ENCODE measurements at places on chromosomes 7 and 10.

GRCh38 chr7:69110450-69111050 lies 487.7 kb upstream of the AUTS2 start:
- DNase-seq: no peak

- DNase-seq: no peak
Observed at GRCh38 chr7:133253519-133253875, 619 bp downstream of the EXOC4 start.

- no peak for DNase-seq
Observed at GRCh38 chr7:74223711-74224510, 14.1 kb downstream of the LAT2 start.

GRCh38 chr10:110765513-110766319 lies 106.0 kb upstream of the PDCD4 start:
- no peak for DNase-seq

DNA sequence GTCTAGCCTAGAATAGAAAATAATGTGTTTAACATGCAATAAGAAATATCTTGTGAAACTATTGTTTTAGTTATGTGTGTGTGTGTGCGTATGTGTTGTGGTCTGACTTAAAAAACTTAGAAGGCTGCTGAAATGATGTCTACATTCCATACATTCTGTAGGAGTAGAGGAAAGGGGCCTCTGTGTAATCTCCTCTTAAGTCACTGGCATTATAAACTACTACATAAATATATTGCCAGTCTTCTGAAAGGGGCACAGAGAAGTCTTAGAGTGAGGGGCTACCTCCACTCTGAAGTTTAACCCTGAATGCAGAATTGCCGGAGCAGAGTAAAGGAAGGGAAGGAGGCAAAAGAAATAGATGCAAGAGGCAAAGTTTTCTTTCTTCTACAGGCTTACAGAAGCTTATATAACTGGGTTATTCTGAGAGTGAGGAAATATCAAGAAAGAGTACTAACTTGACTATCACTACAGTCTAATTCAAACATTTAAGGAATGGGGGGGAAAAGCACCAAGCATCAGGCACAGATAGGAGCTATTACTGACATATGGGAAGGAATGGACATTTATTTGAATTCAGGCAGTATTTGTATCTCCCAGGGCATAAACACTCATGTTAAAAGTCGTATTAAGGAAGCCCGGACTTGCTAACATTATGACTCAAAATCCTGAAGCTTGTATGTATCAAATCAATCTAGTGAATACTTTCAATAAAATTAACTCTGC lies 75.7 kb downstream of the DNAJC1 start:
- DNase-seq: no peak

- DNase-seq: no peak
Observed at GRCh38 chr7:73969991-73970390, 58.0 kb upstream of the ELN start.

DNA sequence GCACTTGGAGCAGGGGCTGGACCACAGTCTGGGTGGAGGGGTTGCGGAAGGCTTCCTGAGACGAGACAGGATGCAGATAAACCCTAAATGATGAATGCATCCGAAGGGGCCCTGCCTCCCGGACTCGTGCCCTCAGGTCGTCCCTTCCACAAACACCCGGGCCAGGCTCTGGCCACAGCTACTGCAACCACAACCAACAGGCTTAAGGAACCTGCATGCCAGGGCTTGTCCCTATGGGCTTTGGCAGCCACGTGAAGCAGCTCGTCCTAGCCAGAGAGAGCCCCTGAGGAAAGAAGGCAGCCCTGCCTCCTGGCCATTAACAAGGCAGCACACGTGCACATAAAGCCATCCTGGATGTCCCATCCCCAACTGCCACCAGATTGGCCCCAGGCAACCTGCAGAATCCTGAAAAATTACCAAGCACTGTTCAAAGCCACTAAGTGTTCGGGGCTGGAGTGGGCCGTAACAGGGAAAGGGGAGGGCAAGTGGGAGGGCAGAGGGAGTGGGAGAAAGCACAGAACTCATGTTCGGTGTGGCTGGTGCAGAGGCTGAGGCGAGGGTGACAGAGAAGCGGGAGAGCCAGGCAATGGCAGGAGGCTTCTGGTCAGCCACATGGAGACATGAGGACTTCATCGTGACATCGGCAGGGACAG lies 62.7 kb downstream of the MAD1L1 start:
- no peak for DNase-seq

DNA sequence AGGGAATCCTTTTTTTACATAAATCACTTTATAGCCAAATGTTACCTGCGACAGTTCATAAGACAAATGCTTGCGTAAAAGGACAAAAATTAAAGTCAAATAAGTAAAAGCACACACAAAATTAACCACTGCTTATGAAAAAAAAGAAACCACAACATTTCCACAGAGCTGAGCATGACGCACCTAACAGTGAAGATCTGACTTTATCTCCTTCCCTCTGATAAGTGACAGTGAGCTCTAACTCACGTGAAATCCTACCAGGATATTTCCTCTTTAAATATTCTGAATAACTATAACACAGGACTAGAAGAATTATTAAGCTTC lies 225.5 kb downstream of the SFMBT2 start:
- DNase-seq: no peak

- no peak for DNase-seq
Observed at GRCh38 chr7:148264933-148265557, 325.5 kb upstream of the C7orf33 start.

- no peak for DNase-seq
Observed at GRCh38 chr10:807958-808353, 118.5 kb upstream of the DIP2C start.

GRCh38 chr7:106824458-106824857 lies 40.6 kb upstream of the PIK3CG start:
- no peak for DNase-seq

- DNase-seq: no peak
Observed at GRCh38 chr7:133504825-133505224, 251.9 kb downstream of the EXOC4 start.

- DNase-seq: no peak
Observed at GRCh38 chr7:67716729-67717128, 720.1 kb downstream of the TYW1 start.

DNA sequence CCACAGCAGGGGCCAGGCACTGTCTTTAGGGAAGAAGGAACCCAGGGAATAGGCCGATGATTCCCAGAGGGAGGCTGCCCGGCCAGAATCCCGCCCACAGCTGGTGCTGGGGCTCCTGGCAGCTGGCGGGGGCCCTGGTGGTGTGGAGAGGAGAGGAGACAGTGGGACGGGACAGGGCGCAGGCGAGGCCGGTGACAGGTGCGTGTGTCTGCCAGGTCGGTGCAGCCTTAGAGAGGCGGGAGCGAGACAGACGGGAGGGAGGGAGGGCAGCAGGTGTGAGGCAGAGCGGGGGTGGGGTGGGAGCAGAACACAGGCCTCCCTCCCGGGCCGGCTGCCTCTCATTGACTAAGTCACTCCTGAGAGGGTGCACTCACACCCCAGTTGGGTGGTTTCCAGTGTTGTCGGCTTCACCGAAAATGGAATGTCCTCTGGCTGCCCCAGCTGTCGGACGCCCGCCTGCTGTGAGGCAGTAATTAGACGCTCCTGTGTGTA lies 55.2 kb downstream of the ELFN1 start:
- peak; percentile 21 for DNase-seq

DNA sequence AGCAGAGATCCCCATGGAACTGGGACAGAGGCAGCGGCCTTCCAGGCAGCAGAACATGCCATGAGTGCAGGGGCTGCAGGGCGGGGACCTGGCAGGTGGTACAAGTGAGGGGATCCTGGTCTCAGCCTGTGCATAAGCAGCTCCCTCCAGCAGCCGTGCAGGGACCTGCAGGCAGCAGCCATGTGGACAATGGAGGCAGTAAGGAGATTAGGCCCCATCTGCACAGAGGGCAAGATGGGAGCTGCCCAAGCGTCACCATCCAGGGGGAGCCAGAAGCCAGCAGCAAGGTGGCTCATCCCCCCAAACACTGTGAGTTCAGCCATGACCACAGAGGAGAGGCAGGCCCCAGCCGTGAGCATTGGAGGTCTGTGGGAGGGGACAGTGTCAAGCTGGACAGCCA lies 3.1 kb downstream of the DDC start:
- no peak for DNase-seq

DNA sequence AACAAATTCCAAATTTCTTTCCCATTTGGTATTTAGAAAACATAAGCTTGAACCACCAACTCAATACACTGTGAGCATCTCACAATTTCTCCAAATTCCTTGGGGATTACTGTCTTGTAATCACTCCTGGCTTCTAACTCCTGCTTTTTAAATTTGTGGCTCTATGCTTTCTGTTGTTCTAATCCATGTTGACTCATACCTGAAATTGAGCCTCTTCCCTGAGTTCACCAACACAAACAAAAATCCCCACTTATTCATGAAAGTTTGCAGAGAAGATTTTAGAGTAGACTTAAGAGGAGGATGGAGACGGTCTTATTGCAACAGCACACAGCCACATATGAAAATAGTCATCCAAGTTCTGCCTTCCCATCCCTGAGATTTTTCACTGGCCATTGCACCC lies 252.5 kb downstream of the PTEN start:
- no peak for DNase-seq

DNA sequence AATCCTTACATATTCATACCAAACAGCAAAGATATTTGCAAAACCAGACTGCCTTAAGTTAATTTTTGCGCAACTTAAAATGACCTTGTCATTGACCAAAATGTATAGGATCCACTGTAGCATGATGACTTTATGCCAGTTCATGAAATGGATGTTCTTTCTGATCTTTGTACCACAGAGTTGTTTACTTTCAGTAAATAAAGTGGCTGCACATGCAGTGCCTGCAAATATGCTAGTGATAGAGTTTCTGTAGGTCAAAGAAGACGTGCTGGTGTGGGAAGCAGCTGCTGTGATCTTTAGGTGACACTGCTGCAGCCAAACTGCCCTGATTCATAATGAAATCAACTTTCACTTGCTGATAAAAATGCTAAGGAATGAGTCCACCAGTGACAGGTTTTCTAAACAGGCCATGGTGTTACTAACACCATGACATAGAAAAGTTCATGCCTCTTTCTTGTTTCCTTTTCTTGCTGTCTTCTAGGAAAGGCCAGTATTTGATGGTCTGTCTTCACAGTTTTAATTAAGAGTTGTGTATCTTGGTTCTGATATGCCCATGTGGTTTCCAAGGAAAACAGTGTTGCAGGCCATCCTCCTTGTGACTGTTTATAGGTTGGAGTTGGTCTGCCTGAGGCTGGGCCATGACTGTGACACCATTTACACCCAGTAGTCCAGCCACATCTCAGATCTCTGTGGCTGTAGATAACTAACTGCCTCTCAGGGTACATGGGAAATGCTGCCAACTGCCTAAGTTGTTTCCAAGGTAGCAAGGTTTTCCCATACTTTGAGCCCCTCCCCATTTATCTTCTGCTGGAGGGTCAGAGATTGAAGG lies 62.5 kb downstream of the INSYN2A start:
- no peak for DNase-seq

GRCh38 chr7:1231214-1232102 lies 1.2 kb upstream of the UNCX start:
- no peak for DNase-seq

GRCh38 chr7:107210400-107210799 lies 41.6 kb downstream of the HBP1 start:
- DNase-seq: no peak

GRCh38 chr10:101841826-101842225 lies 1.8 kb downstream of the KCNIP2 start:
- no peak for DNase-seq

GRCh38 chr7:151232917-151233701 lies 826 bp downstream of the CHPF2 start:
- DNase-seq: peak; percentile 40

DNA sequence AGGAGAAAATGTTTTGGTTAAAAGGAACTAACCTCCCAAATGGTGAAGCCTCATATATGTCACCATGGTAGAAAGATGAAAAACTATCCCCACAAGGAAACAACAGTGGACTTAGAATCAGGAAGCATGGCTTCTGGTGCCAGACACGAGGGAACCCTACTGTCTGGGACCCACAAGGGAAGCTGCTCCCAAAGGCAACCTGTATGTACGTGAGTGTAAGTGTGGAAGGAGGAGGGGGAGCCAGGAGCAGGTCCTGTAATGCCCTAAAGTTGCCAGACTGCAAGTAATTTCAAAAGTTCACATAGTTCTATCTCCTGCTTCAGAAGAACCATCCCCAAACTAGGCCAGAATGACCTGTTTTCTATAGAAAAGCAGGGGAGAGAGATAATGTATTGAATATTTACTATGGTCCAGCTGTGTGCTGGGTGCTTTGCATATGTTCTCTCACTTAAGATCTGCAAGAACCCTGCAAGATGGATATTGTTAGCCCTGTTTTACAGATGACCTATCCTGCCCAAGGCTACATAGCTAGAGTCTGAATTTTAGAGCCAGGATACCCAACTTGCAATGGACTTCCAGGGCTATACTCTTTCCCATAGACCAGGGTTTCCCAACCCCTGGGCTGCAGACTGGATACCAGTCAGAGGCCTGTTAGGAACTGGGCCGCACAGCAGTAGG lies 19.2 kb downstream of the DUSP5 start:
- DNase-seq: no peak

DNA sequence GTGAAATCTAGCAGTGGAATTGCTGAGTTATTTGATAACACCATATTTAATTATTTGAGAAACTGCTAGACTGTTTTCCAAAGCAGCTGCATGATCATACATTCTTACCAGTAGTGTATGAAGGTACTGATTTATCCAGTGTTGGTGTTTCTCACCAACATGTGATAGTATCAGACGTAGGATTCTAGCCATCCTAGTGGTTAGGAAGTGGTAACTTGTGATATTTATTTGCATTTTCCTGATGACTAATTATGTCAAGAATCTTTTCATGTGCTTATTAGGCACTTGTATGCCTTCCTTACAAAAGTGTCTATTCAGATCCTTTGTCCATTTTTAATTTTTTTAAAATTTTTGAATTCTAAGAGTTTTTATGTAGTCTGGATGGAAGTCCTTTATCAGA lies 54.2 kb upstream of the PLXDC2 start:
- no peak for DNase-seq

- no peak for DNase-seq
Observed at GRCh38 chr7:38220452-38220851, 42.4 kb downstream of the STARD3NL start.

DNA sequence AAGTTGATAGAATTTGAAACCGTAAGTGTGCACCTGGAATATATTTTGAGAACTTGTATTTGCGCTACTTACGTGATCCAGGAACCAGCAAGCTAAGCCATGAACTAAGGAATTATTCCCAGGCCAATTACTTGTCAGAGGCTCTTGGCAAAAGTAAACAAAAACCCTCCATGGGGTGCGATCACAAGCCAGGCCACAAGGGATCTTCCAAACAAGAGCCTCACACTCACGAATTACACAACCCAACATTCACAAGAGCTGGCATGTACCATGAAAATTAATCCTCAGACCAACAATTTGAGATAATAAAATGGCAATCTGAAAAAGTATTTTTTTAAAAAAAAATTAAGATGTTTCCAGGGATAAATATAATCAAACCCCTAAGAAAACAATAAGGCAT lies 467.0 kb upstream of the AKR1E2 start:
- DNase-seq: no peak

DNA sequence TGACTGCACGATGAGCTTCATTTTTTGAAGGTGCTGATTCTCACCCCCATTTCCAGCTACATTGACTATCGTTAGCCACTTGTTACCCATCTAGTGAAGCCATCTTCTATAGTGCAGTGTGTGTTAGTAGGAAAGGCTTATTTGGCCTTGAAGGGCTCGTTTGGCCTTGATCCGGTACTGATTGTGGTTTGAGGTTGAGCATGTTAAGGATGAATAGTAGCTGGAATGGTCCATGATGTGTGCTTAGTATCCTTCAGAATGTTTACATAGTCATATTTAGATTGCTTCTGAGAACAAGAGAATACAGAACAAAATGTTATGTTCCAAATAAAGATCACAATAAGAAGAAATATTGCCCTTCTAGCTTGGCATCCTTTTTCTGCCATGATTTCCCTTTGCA lies 591.5 kb downstream of the AUTS2 start:
- DNase-seq: no peak

- DNase-seq: no peak
Observed at GRCh38 chr10:80454513-80455460, 677 bp downstream of the TSPAN14 start.

Data from anterior cingulate cortex (tissue), 58 donors.